Right ventricle myocardium superior (tissue), 1 donor: ENCODE measurements at places on chromosomes 2 and 18. TPM values are rescaled to one million over a fixed set of nuclear protein-coding genes. Genes with fewer than 3 reads are reported as not detected.

DNA sequence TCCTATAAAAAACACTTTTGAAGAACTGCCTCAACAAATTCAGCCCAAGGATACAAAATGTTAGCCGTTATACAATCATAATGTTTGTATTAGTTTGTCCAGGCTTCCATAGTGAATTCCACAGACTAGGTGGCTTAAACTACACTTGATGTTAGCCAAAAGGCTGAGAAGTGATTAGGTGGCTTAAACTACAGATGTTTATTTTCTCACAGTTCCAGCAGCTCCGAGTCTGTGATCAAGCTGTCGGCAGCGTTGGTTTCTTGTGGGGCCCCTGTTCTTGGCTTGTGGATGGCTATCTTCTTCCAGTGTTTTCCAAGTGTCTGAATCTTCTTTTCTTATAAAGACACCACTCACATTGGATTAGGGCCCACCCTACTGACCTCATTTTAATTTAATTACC is 31.5 kb upstream of the MFF start:
- DNase-seq = no peak

DNA sequence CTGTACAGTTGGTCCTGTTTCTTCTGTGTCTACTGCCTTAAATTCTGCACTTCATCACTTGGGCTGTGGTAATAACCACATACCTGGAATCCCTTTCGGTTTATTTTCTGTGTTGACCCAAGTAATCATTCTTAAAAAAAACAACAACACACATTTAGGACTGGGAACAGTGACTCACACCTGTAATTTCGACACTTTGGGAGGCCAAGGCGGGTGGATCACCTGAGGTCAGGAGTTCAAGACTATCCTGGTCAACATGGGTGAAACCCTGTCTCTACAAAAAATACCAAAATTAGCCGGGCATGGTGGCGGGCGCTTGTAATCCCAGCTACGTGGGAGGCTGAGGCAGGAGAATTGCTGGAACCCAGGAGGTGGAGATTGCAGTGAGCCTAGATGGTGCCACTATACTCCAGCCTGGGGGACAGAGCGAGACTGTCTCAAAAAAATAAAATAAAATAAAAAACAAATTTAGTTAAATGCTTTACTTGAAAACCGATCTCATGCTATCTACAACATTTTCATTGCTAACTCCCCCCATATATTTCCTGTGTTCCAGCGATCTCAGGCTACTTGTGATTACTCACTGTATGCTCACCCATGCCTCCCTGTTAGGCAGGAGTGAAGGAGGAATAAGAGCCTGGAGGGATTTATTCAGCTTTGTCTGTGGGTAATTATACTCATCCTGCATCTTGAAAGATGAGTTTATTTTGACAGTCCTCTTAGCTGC is 18.2 kb downstream of the ACSL3 start:
- no peak for DNase-seq

- no peak for DNase-seq
Observed at GRCh38 chr2:9238591-9239326, 32.1 kb downstream of the ASAP2 start.

- DNase-seq = no peak
Observed at GRCh38 chr2:69977186-69977585, 15.8 kb upstream of the ASPRV1 start.

- DNase-seq = no peak
Observed at GRCh38 chr2:208086029-208086428, 38.3 kb downstream of the CRYGD start.

DNA sequence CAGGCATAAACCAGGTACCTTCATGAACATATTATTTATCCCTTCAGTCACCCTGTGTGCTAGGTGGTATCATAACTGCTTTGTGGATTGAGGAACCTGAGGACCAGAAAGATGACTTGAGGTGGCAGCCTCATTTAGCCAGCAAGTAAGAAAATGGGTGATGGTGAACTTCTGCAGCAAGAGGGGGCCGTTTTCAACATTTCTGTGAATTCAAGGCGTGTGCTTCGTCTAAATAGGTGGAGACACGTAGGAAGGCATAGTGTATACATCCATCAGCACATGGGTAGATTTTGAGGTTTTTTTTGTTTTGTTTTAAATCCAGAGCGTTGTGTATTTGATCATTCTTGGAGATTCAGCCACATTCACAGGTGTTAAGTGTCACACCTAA is 118.7 kb downstream of the SPTBN1 start:
- no peak for DNase-seq

DNA sequence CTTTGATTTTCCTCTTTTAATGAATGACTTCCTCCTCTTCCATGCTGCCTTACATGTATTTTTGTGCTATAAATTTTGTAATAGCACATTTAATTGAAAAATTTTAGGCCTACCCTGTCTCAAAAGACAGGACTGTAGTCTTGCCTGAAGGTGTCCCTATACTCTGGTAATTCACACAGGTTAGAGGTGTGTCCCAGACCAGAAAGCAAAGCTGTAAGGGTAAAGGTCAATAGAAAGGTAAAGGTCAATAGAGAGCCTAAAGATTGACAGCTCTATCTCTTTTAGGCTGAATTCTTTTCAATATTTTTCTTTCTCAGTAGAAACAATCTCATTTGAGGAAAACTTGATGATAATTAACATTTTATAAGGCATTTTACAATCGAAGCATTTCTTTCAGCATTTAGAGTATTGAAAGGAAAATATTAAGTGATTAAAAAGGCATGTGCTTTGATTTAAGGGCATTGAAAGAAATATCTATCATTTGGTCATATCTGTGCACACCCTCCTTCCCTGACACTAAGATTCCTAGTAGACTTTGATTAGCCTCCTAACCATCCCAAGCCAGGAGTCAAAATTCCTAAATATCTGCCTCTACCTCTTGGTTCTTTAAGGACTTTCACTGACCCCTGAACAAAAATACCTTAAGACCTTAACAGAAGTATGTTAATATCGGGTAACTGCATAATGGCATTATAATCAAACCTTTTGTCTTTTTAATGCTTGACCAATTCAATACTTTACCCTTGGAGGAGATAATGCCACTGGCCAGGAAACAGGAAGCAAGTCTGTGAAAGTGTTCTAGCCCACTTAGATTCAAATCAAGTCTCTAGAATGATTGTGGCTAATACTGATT is 161.8 kb upstream of the DTNA start:
- no peak for DNase-seq

DNA sequence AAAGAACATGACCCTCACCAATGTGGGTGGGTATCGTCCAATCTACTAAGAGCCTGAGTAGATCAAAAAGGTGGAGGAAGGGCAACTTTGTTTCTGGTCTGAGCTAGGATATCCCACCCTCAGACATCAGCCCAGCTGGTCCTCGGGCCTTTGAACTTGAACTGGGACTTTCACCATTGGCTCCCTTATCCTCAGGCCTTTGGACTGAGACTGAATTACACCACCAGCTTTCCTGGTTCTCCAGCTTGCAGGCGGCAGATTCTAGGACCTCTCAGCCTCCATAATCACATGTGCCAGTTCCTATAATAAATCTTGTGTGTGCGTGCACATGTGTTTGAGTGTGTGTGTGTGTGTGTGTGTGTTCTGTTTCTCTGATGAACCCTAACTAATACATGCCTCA is 10.6 kb downstream of the MGAT4A start:
- DNase-seq = no peak

GRCh38 chr2:189178726-189179569 is 613 bp downstream of the COL5A2 start:
- peak; percentile 42 for DNase-seq

GRCh38 chr2:18763338-18763737 is 174.0 kb upstream of the NT5C1B start:
- no peak for DNase-seq

GRCh38 chr2:105455488-105456003 is 56.7 kb upstream of the FHL2 start:
- no peak for DNase-seq

Gene LINC00305
- total RNA-seq = not detected

- DNase-seq = no peak
Observed at GRCh38 chr2:88125924-88126771, 1.7 kb downstream of the FABP1 start.

Gene RAPGEF4
- total RNA-seq = 7.2 TPM

- DNase-seq = no peak
Observed at GRCh38 chr2:160254189-160254762, 54.2 kb upstream of the ITGB6 start.

GRCh38 chr2:10557506-10558265 is 109.6 kb upstream of the ODC1 start:
- DNase-seq = no peak

DNA sequence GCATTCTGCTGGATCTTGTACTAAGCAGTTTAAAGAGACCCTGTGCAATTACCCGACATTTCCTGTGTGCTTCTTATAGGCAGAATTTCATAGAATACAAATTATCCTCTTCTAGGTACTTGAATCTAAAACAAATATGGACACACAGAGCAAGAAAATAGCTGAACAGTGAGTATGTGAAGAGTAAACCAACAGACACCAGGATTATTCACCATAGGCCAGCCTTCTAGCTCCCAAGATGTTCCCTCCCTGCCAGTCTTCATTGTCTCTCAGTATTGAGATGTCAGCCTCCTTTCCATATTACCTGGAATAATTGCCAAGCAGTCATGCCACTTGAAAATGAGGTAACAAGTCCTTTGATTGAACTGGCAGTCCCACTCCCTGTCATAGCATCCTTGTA is 187.1 kb downstream of the PTPRM start:
- DNase-seq = no peak

Gene ARID5A
- total RNA-seq = 9.4 TPM

DNA sequence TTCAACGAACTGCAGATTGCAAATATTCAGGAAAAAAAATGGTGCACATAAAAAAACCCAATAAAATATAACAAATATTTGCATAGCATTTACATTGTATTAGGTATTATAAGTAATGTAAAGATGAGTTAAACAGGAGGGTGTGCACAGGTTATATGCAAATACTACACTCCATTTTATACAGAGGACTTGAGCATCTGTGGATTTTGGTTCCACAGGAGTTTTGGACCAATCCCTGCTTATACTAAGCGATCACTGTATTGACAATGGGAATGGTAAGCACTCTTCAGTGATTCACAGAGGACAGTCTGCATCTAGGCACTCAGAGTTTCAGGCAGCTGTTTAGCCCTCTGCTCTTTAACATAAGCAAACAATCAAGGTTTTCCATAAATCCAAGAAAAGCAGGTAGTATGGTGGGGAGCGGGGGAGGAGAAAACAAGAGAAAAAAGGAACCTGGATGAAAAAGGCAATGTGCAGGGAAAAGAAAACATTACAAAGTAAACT is 206.0 kb upstream of the PARD3B start:
- no peak for DNase-seq

DNA sequence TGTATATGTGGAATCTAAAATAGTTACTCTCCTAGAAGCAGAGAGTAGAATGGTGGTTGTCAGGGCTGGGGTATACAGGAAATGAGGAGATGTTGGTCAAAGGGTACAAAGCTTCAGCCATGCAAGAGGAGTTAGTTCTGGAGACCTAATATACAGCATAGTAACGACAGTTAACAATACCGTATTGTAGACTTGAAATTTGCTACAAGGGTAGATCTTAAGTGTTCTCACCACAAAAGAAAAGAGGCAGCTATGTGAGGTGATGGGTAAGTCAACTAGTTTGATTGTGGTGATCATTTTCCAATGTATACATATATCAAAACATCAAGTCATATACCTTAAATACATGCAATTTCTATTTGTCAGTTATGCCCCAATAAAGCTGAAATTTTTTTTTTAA is 98.2 kb upstream of the CYP1B1 start:
- no peak for DNase-seq

- DNase-seq = peak; percentile 72
Observed at GRCh38 chr2:222671259-222672067, at the start of gene MOGAT1. Gene MOGAT1, plus strand, starts transcription at chr2:222671658. Its CDS starts 128 bp downstream, at chr2:222671786.

Gene GKN1
- not detected for total RNA-seq

DNA sequence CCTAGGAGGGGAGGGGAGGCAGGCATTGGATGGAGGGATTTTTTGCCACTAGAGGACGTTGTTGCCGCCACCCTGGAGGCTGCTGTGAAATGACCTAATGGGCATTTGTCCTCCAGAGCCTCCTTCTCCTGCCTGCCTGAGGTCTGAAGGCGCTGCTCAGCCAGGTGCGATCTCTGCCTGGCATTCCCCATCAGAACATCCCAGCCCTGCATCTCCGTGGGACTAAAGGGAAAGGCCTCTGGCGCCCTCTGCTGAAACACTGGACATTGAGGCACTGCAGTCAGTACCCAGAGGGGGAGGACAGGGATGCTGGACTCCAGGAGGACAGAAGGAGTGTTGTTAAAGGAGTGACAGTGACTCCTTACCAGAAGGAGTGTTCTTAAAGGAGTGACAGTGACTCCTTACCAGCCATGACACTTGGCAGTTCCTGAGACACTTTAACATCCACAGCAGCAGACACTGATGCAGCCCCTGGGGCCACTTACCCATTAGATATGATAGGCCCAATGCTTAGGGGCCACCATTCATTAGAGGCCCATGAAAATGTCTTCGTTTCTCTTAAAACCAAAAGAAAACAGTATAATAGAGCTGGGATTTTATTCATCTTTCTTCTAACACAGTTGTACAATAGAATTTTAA is 17.0 kb downstream of the THNSL2 start:
- DNase-seq = peak; percentile 75

GRCh38 chr2:220064111-220065030 is 436.9 kb downstream of the SLC4A3 start:
- DNase-seq = no peak

- DNase-seq = no peak
Observed at GRCh38 chr18:38464024-38464423, 898.4 kb upstream of the CELF4 start.

Gene LYPD6
- total RNA-seq = 0.13 TPM

- no peak for DNase-seq
Observed at GRCh38 chr2:64722291-64723044, 68.8 kb upstream of the SERTAD2 start.

GRCh38 chr2:183866666-183867065 is 731.7 kb upstream of the ZNF804A start:
- no peak for DNase-seq

- no peak for DNase-seq
Observed at GRCh38 chr2:45353879-45354278, 257.2 kb downstream of the SRBD1 start.

Gene SGPP2
- 15.3 TPM for total RNA-seq

- peak; percentile 68 for DNase-seq
Observed at GRCh38 chr2:11344956-11345677, 681 bp upstream of the ROCK2 start.

GRCh38 chr2:159904127-159904958 is 106.3 kb upstream of the CD302 start:
- peak; percentile 76 for DNase-seq

GRCh38 chr2:80525152-80525551 is 220.6 kb upstream of the LRRTM1 start:
- no peak for DNase-seq
